ENCODE measurements at places on chromosomes 4 and X. TPM values are rescaled to one million over a fixed set of nuclear protein-coding genes. Genes with fewer than 3 reads are reported as not detected.

The TACR3 gene
- total RNA-seq: not detected

The BEX3 gene
- 232 TPM for total RNA-seq

The AMELX gene
- not detected for total RNA-seq

The KIAA1210 gene
- not detected for total RNA-seq

DNA sequence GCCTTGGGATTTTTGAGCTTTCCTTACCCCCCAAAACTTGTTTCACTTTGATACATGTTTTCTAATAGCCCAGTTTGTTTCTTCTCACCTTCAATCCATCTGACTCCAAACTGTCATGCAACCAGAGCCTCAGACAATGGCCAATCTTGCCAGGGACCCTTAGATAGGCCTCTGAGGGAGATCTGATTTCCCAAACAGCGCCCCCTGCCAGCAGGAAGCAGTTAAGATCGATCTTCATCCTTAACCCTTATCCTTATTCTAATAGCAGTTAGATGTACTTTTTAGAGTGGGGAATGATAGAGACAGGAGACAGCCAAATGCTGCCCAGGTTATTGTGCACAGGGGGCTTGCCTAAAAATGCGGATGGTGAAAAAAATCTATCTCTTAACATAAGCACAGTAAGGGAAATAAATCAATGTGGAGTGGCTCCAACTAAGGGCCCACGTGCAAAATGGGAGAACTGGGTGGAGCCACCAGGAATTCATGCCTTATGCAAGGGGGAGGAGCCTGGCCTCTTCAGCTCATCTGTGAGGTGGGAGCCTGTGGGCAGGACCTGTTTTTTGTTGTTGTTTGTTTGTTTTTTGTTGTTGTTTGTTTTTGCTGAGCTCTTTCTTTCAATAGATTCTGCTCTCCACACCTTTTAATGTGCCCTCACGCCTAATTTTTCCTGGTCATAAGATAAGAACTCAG, 833.6 kb upstream of the AGA start:
- no peak for DNase-seq

DNA sequence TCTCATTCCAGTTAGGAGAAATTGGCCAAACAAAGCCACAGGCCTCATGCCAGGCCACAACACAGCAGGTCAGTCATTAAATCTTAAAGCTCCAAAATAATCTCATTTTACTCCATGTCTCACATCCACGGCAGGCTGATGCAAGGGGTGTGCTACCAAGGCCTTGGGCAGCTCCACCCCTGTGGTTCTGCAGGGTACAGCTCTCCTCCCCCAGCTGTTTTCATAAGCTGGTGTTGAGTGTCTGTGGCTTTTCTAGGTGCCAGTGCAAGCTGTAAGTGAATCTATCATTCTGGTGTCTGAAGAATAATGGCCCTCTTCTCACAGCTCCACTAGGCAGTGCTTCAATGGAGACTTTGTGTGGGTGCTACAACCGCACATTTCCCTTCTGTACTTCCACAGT, 949.2 kb downstream of the TECRL start:
- DNase-seq: no peak

DNA sequence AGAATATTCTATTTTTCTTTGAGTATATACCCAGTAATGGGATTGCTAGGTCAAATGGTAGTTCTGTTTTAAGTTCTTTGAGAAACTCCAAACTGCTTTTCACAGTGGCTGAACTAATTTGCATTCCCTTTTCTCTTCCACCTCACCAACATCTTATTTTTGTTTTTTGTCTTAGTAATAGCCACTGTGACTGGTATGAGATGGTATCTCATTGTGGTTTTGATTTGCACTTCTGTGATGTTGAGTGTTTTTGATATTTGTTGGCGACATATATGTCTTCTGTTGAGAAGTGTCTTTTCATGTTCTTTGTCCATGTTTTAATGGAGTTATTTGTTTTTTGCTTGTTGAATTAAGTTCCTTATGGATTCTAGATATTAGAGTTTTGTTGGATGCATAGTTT, 24.4 kb downstream of the AIMP1 start:
- no peak for DNase-seq
